ENCODE measurements at places on chromosomes 13 and 19.

- DNase-seq = no peak
Measured at GRCh38 chr19:9958379-9958821, 22.1 kb upstream of the OLFM2 start.

DNA sequence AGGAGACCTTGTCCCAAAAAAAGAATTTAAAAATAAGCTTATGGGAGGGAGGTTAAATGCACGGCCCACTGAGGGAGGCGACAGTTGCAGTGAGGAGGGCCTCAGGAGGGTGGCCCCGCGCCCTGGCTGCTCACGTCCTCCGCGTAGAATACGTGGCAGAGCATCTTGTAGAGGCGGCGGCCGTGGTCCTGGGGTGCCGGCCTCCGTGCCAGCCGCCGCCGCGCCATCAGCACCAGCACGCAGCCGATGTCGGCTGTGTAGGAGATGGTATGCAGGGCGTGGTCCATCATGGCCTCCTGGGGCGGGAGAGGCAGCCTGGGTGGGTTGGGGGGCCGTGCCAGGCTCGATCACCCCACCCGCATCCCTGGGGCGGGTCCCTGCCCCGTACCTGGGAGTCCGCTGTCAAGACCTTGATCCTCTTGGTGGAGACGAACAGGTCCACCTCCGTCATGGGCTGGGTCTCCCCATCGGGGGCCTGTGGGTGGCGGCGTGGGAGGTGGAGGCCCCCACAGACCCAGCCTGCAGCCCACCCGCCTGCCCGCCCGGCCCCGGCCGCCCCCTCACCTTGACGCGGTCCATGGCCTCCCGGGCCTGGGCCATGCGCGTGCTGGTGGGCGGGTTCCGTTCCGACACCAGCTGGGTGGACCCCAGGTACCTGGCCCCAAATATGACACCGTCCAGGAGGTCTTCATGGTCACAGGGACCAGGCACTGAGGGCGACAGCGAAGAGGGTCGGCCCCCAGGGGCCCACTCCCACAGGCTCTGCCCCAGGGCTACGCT is 7.7 kb downstream of the APBA3 start:
- DNase-seq = no peak

GRCh38 chr13:100645382-100645781 is 29.2 kb downstream of the TMTC4 start:
- no peak for DNase-seq

DNA sequence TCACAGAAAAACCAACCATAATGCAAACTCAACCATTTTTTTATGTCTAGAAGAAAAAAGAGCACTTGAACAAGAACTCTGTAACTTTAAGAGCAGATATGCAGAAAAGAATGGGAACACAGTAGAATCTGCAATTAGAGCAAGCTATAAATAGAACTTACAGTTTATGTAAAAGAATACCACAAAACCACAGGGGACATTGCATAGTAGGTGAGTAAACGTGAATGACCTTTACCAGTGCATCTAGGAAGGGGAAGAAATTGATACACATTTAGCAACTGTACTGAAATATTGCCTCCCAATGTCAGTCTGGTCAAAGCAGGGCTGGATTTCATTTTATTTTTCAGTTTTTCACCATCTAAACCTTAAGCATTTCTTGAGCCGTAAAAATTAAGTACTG is 242.2 kb upstream of the EDNRB start:
- DNase-seq = no peak

GRCh38 chr19:48806518-48806817 is 4.4 kb downstream of the BCAT2 start:
- peak; percentile 76 for DNase-seq
